Uterus (tissue), 4 donors: ENCODE measurements at places on chromosomes 2 and 18. TPM values are rescaled to one million over a fixed set of nuclear protein-coding genes. Genes with fewer than 3 reads are reported as not detected.

GRCh38 chr2:161912154-161912553, 161.9 kb downstream of the DPP4 start:
- H3K4me3 ChIP-seq = no peak overlapping the region
- no peaks in the 10 kb centered on the region for H3K36me3 ChIP-seq
- H3K27ac ChIP-seq = no peak overlapping the region
- no peaks in the 10 kb centered on the region for H3K27me3 ChIP-seq

- H3K27me3 ChIP-seq = no peaks in the 10 kb centered on the region
- H3K4me3 ChIP-seq = no peak overlapping the region
- H3K4me1 ChIP-seq = no peaks in the 10 kb centered on the region
- H3K36me3 ChIP-seq = no peaks in the 10 kb centered on the region
- no peak overlapping the region for H3K27ac ChIP-seq
Observed at GRCh38 chr18:11114653-11115052, 34.7 kb downstream of the PIEZO2 start.

- no peaks in the 10 kb centered on the region for H3K36me3 ChIP-seq
- H3K27ac ChIP-seq = no peak overlapping the region
- H3K4me3 ChIP-seq = no peak overlapping the region
- H3K4me1 ChIP-seq = no peaks in the 10 kb centered on the region
- no peak for DNase-seq
Observed at GRCh38 chr2:10584242-10584753, 105.5 kb downstream of the NOL10 start.

GRCh38 chr2:241673189-241673663, 13.4 kb downstream of the DTYMK start:
- no peaks in the 10 kb centered on the region for H3K4me1 ChIP-seq
- H3K27me3 ChIP-seq = no peaks in the 10 kb centered on the region
- H3K36me3 ChIP-seq = no peaks in the 10 kb centered on the region
- H3K4me3 ChIP-seq = no peak overlapping the region
- no peak overlapping the region for H3K27ac ChIP-seq

HOXD10 gene
- total RNA-seq = 72.8 TPM
